ENCODE measurements at places on chromosomes 1 and 21.
A peak's percentile ranks its signal among the peaks of the same experiment; 100 is the strongest.

DNA sequence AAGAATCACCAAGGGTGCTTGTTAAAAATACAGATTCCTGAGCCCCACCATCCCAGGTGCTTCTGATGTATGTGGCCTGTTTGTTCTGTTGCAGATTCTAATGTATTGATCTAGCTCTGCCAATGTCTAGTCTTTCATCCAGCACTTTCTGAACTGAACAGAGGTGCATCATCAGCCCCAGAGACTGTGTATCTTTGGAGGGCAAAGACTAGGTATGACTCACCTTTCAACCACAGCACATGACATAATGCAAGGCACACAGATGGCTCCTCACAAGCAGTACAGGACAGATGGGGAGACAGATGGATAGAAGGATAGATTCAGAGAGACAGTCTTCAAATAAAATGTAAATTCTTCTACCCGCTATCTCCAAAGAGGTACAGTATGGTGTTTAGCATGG lies 32.3 kb downstream of the CD58 start:
- no peak for DNase-seq

DNA sequence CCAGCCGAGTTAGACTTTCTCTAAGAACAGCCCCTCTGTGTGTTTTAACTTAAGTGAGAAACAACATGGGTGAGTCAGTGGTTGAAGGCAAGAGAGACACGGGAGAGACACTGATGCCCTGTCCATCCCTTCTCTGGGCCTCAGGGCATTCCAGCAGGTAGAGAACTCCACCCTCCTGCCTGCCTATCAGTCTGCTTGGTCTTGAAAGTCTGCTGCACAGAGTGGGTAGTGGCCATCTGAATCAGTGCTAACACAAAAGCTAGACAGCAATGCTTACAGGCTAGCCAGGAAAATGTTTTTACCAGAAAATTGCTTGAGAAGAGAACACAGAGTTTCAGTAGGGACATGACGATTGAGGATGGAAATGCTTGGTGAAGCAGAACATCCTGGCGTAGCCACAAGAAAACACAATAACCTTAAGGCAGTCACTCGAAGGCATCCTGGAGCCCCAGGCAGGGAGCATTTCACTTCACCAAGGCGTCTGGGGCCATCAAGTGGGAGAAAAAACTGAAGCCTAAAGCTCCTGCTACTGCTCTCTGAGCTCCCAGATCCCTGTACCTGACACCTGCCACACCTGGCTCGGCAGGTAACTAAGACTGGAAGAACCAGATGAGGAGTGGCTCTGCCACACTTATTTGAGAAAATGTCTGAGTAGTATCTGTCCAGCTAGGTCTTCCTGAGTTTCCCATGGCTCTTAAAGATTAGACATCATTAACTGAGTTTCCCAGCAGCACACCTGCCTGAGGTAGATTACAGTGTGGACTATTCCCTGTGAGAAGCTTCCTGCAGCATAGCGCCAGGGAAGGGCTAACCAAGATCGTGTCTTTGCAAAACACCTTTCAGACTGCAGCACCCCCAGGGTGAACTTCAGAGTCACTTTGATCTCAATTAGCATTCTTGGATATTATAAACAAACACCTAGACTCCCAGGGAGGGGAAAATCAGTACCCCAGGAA lies 18.1 kb upstream of the LBR start:
- DNase-seq, result no peak

DNA sequence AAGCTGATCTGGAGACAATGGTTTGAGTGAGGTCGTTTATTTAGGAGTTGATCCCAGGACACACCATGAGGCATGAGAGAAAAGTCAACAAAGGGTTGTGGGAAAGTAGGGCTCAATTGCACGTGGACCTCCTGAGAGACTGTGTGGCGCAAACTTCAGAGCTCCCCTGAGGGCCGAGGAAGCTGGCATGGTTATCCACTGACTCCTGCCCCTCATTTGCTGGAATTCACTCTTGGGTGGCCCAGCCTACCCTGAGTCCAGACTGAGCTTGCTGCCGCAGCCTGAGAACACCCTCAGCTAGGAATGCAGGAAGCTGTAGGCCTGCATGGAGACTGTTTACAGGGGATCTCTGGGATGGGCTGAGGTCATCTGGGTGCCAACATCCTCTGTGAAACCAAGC lies 301.0 kb downstream of the RWDD3 start:
- no peak for DNase-seq

DNA sequence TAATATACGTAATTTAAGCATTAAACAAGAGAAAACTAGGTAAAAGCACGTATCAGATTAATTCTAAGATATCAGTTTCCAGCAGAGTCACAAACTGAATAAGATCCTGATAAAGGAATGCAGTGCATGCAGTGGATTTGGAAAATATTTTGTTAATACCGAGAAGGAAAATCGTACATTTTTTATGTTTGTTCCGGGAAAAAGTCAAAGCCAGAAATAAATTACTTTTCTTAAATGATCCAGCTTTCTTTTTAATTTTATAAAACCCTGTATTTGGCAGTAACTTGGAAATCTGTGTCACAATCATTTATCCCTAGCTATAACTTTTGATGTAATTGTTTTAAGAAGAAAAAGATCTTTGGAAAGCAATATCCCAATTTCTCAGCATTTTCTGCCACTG lies 955 bp downstream of the PALMD start:
- no peak for DNase-seq

GRCh38 chr1:47751996-47752451 lies 245.2 kb downstream of the TRABD2B start:
- no peak for DNase-seq

- DNase-seq, result peak; percentile 28
These were observed 145.0 kb downstream of the DHRS3 start for GRCh38 chr1:12472798-12473551.

DNA sequence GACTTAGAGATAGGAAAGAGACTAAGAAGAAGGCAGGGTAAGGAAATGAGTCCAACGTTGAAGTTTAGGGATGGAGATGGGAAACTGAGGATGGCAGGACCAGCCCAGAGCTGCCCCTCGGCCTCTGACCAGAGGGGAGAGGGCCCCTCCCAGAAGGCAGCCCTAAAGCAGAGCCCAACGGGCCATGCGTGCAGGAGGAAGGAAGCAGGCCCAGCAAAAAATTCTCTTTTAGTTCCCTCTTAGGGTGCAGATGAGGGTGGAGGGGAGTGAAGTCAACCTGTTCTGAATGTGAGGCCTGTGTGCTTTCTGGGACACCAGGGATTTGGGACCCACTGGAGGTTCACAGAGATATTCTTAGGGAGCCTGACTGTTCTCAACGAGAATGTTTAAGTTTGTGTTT lies 225.4 kb downstream of the RHOU start:
- no peak for DNase-seq

- DNase-seq, result no peak
These were observed 104.4 kb downstream of the PCBP3 start for GRCh38 chr21:45747802-45748445.

DNA sequence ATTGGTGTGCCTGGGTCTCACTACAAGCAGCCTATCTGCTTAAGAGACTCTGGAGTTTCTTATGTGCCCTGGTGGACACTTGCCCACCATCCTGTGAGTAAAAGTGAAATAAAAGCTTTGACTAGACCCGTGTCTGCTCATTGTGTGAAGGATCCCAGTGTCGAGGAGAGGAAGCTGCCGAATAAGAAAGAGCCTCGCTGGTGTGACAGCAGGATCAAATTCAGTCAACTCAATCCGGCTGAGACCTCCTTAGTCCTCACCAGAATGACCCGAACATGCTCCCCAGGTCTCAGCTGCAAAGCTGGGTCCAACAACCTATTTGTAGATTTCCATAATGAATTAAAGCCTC lies 14.8 kb downstream of the CD2 start:
- no peak for DNase-seq

- no peak for DNase-seq
These were observed 4.4 kb downstream of the CLCA4 start for GRCh38 chr1:86551305-86551704.
